ENCODE measurements at places on chromosomes 11 and 22.

DNA sequence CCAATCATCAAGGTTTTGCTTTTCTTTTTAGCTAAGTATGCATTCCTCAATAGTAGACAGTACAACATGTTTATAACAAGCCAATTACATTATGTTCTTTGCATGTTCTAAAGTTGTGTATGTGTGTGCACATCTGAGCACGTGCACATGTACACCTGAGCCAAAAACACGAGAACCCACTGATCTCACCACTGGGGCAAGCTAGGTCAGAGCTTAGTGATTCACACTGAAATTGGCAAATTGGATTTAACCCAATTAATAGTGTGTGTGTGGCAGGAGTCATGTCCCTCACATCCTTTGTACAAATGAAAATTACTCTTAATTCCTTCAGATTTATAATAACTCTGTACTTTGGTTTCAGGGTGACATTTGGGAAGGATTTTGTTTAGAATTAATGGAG lies 145.7 kb upstream of the TEAD1 start:
- DNase-seq = no peak

- no peak for DNase-seq
Observed at GRCh38 chr11:76835036-76835435, 25.7 kb upstream of the ACER3 start.

DNA sequence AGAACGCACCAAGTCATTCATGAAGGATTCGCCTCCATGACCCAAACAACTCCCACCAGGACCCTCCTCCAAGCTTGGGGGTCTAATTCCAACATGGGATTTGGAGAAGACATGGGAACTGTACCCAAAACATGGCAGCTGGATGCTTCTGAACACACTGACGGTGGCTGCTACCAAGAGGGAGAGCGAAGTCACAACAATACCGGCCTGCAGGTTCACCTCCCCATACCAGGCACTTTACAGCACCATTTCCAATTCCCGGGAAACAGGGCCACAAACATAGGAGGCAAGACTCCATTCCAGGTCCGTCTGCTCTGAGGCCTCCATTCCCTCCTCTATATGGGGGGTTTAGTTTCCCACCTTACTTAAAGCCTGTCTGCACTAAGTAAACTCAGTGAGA lies 75.8 kb downstream of the LINC01488 start:
- DNase-seq = no peak

- DNase-seq = no peak
Observed at GRCh38 chr11:105870516-105871113, 151.4 kb downstream of the MSANTD4 start.

DNA sequence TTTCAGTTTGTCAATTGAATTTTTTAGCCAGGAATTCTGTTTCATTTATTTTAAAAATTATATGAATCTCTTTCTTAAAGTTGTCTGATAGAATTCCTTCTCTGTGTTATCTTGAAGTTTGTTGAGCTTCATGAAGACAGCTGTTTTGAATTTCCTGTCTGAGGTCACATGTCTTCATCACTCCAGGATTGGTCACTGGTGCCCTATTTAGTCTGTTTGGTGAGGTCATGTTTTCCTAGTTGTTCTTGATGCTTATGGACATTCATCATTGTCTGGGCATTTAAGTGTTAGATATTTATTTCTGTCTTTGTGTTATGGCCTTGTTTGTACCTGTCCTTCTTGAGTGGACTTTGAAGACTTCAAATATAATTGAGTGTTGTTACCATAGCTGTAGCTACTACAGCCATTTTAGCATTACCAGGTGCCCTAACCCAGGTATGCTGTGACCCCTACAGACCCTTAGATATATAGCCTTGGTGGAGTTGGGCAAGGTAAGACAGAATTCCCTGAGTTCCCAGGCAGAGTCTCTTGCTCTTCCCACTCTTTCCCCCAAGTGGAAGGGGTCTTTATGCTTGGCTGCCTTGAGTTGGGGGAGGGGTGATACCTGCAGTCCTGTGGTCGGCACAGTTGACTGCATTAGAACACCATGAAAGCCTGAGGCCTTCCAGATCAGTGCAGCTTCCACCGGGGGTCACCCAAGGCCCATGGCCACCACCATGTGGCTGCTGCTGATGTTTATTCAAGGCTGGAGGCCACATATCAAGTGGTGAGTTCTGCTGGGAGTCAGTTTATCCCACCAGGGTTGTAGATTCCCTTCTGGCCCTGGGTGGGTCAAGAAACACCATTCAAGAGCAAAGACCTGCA lies 229.6 kb downstream of the DYNC2H1 start:
- DNase-seq = no peak

- DNase-seq = no peak
Observed at GRCh38 chr11:13258855-13259254, 18.7 kb upstream of the BMAL1 start.

Data from head of caudate nucleus (tissue), 42 donors.